MCF 10A (cell line): ENCODE measurements at places on chromosomes 5 and 9. TPM values are rescaled to one million over a fixed set of nuclear protein-coding genes. Genes with fewer than 3 reads are reported as not detected.

- no peak overlapping the region for H3K27ac ChIP-seq
- H3K4me3 ChIP-seq, result no peak overlapping the region
Observed at GRCh38 chr9:4574657-4575243, 84.5 kb downstream of the SLC1A1 start.

DNA sequence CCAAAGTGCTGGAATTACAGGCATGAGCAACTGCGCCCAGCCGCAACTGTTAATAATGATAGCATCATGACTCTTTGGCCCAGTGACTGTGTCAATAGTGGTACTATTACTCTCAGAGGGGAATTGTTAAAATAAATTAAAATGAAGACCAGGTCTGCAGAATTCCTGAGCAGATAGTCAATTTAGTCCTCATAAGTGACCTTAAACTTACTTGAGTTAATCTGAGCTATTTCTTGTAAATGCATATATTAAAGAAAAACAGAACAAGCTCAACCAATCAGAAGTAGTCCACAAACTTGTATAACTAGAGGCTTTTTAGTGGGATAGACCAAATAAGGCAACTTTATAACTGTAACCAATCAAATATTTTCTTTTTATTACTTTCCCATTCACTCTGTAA lies 1.7 kb upstream of the RECK start:
- no peaks in the 10 kb centered on the region for H3K36me3 ChIP-seq
- no peak for DNase-seq
- no peak overlapping the region for H3K4me3 ChIP-seq

Gene IQGAP2
- 0.93 and 1.5 TPM in 2 replicates for total RNA-seq

DNA sequence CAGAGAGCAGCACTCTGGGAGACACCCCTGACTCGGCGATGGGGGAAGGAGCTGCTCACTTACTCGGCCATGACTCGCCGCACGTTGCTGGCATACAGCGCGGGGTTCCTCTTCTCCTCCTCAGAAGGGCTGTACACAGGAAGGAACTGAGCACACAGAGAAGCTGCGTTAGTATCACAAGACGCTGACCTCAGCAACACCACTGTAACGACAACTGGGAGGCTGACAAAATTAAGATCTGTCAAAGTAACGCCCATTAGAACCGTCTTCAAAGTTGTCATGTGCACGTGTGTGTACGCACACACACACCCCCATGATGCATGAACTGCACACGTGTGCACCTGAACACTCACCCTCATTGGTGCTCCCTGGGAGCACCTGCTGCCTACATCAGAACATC lies 32.1 kb upstream of the SLC6A3 start:
- H3K27me3 ChIP-seq, result no peaks in the 10 kb centered on the region
- no peak overlapping the region for H3K27ac ChIP-seq
- peaks cover 33% of the 10 kb centered on the region for H3K36me3 ChIP-seq
- no peak for DNase-seq
- no peak overlapping the region for H3K4me3 ChIP-seq
- H3K4me1 ChIP-seq, result no peaks in the 10 kb centered on the region

DNA sequence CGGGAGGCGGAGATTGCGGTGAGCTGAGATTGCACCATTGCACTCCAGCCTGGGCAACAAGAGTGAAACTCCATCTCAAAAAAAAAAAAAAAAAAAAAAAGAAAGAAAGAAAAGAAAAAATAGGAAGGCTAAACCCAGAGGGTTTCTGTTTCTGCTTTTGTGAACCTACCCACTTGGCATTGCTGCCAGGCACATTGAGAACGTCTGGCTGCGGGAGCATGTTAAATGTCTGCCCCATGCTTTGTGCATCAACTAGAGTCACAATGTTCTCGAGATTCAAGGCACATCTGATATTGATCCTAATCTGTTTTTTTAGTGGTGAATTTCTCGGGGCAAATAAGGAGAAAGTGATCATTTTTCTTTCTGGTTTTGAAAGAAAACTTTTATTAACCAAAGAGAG lies 2.8 kb downstream of the SLC25A25 start:
- H3K36me3 ChIP-seq, result no peaks in the 10 kb centered on the region
- H3K27me3 ChIP-seq, result no peaks in the 10 kb centered on the region
- no peak overlapping the region for H3K4me3 ChIP-seq
- DNase-seq, result no peak

Gene S1PR3
- total RNA-seq, result 2.7 and 2.8 TPM in 2 replicates

- peak; percentile 70 for DNase-seq
- H3K4me3 ChIP-seq, result no peak overlapping the region
- H3K27ac ChIP-seq, result no peak overlapping the region
- no peaks in the 10 kb centered on the region for H3K36me3 ChIP-seq
Observed at GRCh38 chr5:163569284-163569683, 63.9 kb downstream of the MAT2B start.

Gene ADGRD2
- total RNA-seq, result not detected in 2 replicates

Gene SPATA31A3
- total RNA-seq, result not detected in 2 replicates

- no peak overlapping the region for H3K27ac ChIP-seq
- H3K4me1 ChIP-seq, result peaks cover 5% of the 10 kb centered on the region
- no peak for DNase-seq
- H3K4me3 ChIP-seq, result no peak overlapping the region
- no peaks in the 10 kb centered on the region for H3K36me3 ChIP-seq
- H3K27me3 ChIP-seq, result no peaks in the 10 kb centered on the region
Observed at GRCh38 chr5:59282726-59283125, 610.8 kb downstream of the PDE4D start.

DNA sequence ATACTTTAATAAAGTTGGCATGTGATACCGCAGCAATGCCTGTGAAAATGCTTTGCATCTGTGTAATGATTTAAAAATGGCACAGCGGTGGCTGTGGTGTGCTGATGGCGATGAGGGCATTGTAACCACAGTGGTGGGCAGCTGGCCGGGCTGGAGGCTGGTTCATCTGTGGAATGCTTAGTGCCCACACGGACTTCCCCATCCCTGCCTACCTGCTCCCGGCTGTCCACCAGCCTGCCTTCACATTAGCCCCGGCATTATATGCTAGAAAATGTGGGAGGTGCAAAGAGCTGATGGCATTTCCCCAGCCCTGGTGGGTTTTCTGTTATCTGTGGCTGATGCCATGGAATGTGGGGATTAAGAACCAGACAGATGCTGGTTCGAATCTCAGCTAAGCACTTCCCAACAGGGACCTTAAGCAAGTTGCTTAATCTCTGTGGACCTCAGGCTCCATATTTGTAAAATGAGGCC lies 2.9 kb upstream of the NDST1 start:
- peaks cover 20% of the 10 kb centered on the region for H3K36me3 ChIP-seq
- no peaks in the 10 kb centered on the region for H3K27me3 ChIP-seq
- H3K4me1 ChIP-seq, result peaks cover 54% of the 10 kb centered on the region
- no peak overlapping the region for H3K4me3 ChIP-seq

GRCh38 chr5:53105611-53106300 lies 3.8 kb downstream of the MOCS2 start:
- no peak for DNase-seq
- H3K27me3 ChIP-seq, result no peaks in the 10 kb centered on the region
- H3K4me3 ChIP-seq, result no peak overlapping the region
- peaks cover 39% of the 10 kb centered on the region for H3K36me3 ChIP-seq
- H3K27ac ChIP-seq, result no peak overlapping the region

GRCh38 chr9:2130941-2131340 lies 115.8 kb downstream of the SMARCA2 start:
- H3K36me3 ChIP-seq, result peaks cover 12% of the 10 kb centered on the region
- H3K27me3 ChIP-seq, result no peaks in the 10 kb centered on the region
- no peak overlapping the region for H3K27ac ChIP-seq

GRCh38 chr9:126842977-126843799 lies 17.3 kb upstream of the ZBTB34 start:
- no peak overlapping the region for H3K4me3 ChIP-seq
- no peak overlapping the region for H3K27ac ChIP-seq
- DNase-seq, result no peak
- peaks cover 30% of the 10 kb centered on the region for H3K36me3 ChIP-seq
- peaks cover 16% of the 10 kb centered on the region for H3K4me1 ChIP-seq
- H3K27me3 ChIP-seq, result no peaks in the 10 kb centered on the region

Gene CDH9
- not detected in 2 replicates for total RNA-seq

Gene SHOC1
- total RNA-seq, result 0.09 and 0.15 TPM in 2 replicates

Gene FBXO38
- 54.4 and 76.1 TPM in 2 replicates for total RNA-seq

Gene CDKN2B-AS1
- total RNA-seq, result not detected in 2 replicates

Gene DCP2
- total RNA-seq, result 32.7 and 34.1 TPM in 2 replicates

Gene FAM81B
- not detected in 2 replicates for total RNA-seq

GRCh38 chr9:110255034-110255462 lies 1.3 kb downstream of the TXN start:
- no peaks in the 10 kb centered on the region for H3K27me3 ChIP-seq
- peaks cover 41% of the 10 kb centered on the region for H3K4me1 ChIP-seq
- DNase-seq, result no peak
- peak overlapping the region; percentile 91 for H3K4me3 ChIP-seq

DNA sequence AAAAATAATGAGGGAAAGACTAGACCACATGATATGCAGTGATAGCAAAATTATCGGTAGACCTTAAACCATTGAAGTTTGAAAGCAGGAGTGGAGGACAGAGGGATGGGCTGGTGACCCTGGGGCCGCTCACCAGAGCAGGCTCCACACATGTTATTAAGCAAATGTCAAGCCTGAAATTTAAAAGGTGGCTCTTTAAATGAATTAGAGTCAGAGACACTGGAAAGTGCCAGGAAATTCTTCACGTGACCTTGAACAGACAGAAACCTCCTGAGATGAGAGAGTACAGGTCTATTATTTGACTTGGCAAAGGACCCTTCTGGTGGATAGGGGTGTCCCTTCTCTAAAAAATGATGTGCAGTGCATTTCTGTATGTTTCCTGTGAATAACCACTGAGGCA lies 111.0 kb upstream of the CPEB4 start:
- no peak for DNase-seq
- no peak overlapping the region for H3K4me3 ChIP-seq
- H3K27me3 ChIP-seq, result no peaks in the 10 kb centered on the region
- H3K4me1 ChIP-seq, result peaks cover 27% of the 10 kb centered on the region
- no peaks in the 10 kb centered on the region for H3K36me3 ChIP-seq

DNA sequence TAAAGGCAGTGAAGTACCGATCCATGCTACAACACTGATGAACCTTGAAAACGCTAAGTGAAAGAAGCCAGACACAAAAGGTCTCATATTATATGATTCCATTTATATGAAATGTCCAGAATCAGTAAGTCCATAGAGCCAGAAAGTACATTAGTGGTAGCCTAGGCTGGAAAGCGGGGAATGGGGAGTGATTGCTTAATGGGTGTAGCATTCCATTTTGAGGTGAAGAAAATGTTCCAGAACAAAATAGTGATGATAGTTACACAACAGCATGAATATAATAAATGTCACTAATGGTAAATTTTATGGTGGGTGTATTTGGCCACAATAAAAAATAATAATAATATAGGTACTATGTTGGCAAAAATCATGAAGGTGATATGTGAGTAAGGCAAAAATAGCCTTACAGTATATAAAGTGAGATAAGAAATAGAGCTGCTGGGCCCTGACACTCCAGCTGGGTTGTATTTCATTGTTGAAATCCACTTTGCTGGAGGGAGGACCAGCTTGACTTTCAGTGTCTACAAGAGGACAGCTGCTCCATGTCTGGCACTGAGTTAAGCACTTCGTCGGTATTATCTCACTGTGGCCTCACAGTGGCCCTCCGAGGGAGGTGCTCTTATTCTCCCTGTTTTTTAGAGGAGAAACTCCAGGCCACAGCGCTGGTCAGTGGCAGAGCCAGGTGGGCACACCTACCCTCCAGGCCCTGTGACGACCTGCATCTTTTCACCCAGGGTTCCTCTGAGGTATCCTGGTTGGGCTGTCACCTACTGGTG lies 22.4 kb upstream of the ANGPTL2 start:
- no peak overlapping the region for H3K4me3 ChIP-seq
- H3K27me3 ChIP-seq, result no peaks in the 10 kb centered on the region
- H3K36me3 ChIP-seq, result no peaks in the 10 kb centered on the region

GRCh38 chr9:119289740-119290433 lies 79.3 kb downstream of the BRINP1 start:
- H3K27me3 ChIP-seq, result no peaks in the 10 kb centered on the region
- no peaks in the 10 kb centered on the region for H3K4me1 ChIP-seq
- H3K27ac ChIP-seq, result no peak overlapping the region
- peak; percentile 66 for DNase-seq
- no peaks in the 10 kb centered on the region for H3K36me3 ChIP-seq

DNA sequence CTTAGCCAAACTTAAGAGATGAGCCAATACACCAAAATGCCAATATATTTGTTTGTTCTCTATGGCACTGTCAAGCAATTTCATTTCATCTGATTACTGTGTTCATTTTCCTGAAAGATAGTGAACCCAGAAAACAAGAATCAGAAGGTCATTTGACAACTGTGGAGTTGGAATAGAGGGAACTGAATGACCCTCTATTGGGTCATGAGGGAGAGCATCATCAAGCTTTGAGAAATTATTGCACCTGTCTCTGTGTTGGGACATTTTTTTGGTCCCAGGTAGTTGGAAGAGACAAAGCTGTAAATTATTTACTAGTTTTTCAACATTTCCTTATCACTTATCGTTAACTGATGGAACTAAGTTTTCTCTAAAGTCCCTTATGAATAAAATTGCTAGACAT lies 129.4 kb downstream of the GHR start:
- H3K27ac ChIP-seq, result no peak overlapping the region
- no peaks in the 10 kb centered on the region for H3K27me3 ChIP-seq
- peaks cover 10% of the 10 kb centered on the region for H3K4me1 ChIP-seq
- no peak overlapping the region for H3K4me3 ChIP-seq
- no peak for DNase-seq
- H3K36me3 ChIP-seq, result no peaks in the 10 kb centered on the region

Gene FBLL1
- total RNA-seq, result 0.42 TPM in 1 of 2 replicates, not detected in the other

DNA sequence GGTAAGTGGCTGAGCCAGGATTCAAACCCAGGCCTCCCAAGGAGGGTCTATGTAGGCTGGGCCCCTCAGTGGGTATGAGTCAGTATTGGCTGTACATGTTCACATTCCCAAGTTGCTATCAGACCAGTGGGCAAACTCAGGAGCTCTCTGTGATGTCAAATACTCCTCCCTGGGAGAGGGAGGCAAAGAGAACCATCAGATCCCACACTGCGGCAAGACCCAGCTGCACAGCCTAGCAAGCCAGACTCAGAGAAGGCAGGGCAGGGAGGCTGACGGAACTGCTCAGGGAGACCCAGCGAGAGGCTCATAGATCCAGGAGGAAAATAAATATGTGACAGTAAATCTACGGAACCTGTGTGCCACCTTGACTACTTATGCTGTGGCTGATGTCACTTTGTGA lies 42.6 kb upstream of the SAP30L start:
- DNase-seq, result no peak
- no peak overlapping the region for H3K27ac ChIP-seq
- no peak overlapping the region for H3K4me3 ChIP-seq

- H3K4me3 ChIP-seq, result no peak overlapping the region
- no peaks in the 10 kb centered on the region for H3K27me3 ChIP-seq
- no peak overlapping the region for H3K27ac ChIP-seq
- peak; percentile 90 for DNase-seq
- peaks cover 8% of the 10 kb centered on the region for H3K4me1 ChIP-seq
Observed at GRCh38 chr5:124740991-124741583, 5.4 kb downstream of the ZNF608 start.
